ENCODE measurements at places on chromosomes 12 and 14.
A peak's percentile ranks its signal among the peaks of the same experiment; 100 is the strongest.

GRCh38 chr12:39123580-39124253, 218.3 kb upstream of the CPNE8 start:
- DNase-seq: no peak

GRCh38 chr12:26347300-26347699, 151.9 kb downstream of the SSPN start:
- no peak for DNase-seq

DNA sequence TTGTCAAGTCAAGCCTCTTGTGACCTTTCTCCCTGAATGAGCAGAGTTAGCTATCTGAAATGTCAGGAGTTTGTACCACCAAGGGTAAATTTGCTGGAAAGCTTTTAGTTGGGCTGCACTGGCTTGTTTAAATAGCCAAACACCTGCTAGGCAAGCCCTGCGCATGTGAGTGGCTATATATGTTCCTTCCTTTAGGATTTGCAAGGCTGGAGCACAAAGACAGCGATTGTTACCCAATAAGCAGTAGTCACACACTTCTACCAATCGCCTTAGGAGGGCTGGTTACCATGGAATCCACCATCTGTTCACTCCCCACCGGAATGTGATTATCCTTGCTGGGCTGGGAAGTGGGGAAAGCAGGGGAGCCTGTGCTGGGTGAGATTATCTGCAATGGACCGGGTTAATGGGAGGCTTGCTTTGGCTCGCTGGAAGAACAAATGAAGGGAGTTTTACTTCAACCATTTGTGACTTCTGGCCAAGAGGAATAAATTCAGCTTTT, 102.5 kb downstream of the FGD4 start:
- no peak for DNase-seq

- peak; percentile 66 for DNase-seq
Measured at GRCh38 chr12:124636138-124636978, 68.9 kb upstream of the NCOR2 start.

GRCh38 chr14:67643713-67644112, 24.0 kb downstream of the ARG2 start:
- DNase-seq: no peak

DNA sequence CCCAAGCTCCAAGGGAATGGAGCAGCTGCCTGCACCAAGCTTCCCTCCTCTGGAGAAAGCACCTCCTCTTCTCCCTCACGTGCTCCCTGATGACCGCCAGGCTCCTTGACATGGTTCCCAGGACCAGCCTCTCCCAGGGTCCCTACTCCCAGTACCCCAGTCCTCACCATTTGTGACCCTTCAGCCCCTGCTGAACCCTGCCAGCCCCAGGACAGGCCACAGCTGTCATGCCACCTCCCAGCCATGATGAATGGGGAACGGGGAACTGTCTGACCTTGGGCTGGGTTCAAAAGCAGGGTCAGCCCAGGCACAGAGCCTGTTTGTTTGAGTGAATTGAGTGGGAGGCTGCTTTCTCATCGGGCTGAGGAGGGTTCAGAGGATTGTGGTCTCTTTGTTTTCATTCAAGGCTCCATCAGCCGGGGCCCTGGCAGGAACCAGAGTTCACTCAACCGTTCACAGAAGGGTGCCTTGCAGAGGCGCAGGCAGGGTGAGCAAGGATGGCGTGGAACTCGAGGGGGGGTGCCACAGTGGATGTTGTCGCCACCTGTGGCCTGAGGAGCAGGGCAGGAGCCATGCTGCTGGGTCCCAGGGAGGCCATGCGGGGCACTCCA, 344.5 kb upstream of the SFSWAP start:
- no peak for DNase-seq

DNA sequence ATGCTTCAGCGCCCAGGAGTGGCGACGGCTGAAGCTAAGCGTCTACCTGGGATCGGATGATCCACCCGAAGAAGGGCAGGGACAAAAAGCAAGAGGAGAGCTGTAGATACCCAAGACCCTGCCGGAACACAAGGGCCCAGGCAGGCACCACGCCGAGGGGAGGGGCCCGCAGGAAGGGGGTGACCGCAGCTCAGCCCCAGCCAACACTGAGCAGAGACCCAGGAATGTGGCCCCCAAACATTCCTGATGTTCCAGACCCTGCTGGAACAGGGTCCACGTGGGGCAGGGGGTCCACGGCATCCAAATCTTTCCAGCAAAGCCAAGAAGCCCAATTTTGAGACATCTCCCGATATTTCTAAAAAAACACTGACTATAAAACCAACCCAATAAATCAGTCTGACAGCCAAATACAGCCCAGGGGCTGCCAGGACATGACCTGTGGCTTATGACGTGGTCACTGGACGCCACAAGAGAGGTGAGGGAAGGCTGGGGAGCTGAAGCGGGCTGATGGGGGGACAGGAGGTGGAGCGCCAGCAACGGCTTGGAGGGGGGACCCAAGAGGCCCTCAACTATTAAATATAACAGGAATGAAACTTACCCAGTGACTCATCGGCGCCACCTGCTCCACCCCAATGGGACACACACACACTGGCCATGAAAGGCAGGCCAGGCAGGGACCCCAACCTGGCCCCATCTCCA, 58.9 kb downstream of the NCOR2 start:
- DNase-seq: no peak

All from CD4-positive, alpha-beta T cell treated with Interleukin-17A for 1 hour (primary cell).